ENCODE measurements at places on chromosomes 16 and 17.
A peak's percentile ranks its signal among the peaks of the same experiment; 100 is the strongest.

GRCh38 chr16:87178977-87179376 is 138.2 kb downstream of the C16orf95 start:
- peaks cover 15% of the 10 kb centered on the region for H3K27me3 ChIP-seq
- no peak for DNase-seq
- H3K36me3 ChIP-seq, result no peaks in the 10 kb centered on the region
- H3K4me1 ChIP-seq, result no peaks in the 10 kb centered on the region
- no peak overlapping the region for H3K27ac ChIP-seq
- no peak overlapping the region for H3K4me3 ChIP-seq

- no peak for DNase-seq
- no peaks in the 10 kb centered on the region for H3K27me3 ChIP-seq
- no peak overlapping the region for H3K27ac ChIP-seq
- peaks cover 10% of the 10 kb centered on the region for H3K36me3 ChIP-seq
- peaks cover 12% of the 10 kb centered on the region for H3K4me1 ChIP-seq
Measured at GRCh38 chr17:65532101-65532890, 29.2 kb downstream of the AXIN2 start.

- no peak for DNase-seq
- no peak overlapping the region for H3K27ac ChIP-seq
- no peak overlapping the region for H3K4me3 ChIP-seq
- H3K27me3 ChIP-seq, result no peaks in the 10 kb centered on the region
- no peaks in the 10 kb centered on the region for H3K4me1 ChIP-seq
Measured at GRCh38 chr17:9979463-9979995, 74.5 kb upstream of the RCVRN start.

GRCh38 chr17:57279432-57279831 is 23.1 kb downstream of the MSI2 start:
- H3K27ac ChIP-seq, result no peak overlapping the region
- peaks cover 16% of the 10 kb centered on the region for H3K36me3 ChIP-seq
- no peaks in the 10 kb centered on the region for H3K27me3 ChIP-seq
- H3K4me1 ChIP-seq, result peaks cover 76% of the 10 kb centered on the region

DNA sequence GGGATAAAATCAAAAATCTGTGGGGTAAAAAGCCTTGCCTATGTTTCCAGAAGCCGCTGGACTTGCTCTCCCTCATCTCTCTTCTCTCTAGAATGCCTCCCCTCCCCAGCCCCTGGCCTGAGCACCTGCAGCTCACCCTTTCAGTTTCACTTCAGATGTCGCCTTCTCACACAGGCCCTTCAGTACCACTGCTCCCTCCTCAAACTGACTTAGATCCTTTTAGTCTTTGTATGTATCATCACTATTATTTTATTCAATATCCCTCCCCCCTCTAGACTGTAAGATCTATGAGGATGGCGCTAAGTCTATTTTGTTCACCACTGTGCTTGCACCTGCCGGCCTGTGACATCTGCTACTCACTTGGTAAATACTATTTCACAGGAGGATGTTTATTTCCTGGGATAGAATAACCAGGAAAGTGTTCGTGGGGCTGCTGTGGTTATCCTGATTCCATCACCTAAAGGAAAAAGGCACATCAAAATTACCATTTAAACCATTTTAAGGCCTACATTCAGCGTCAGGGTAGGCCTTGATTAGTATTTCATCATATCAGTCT is 122.3 kb downstream of the MRTFB start:
- H3K27ac ChIP-seq, result peak overlapping the region; percentile 80
- H3K27me3 ChIP-seq, result no peaks in the 10 kb centered on the region
- peak; percentile 64 for DNase-seq
- peaks cover 46% of the 10 kb centered on the region for H3K4me1 ChIP-seq
- peak overlapping the region; percentile 61 for H3K4me3 ChIP-seq

DNA sequence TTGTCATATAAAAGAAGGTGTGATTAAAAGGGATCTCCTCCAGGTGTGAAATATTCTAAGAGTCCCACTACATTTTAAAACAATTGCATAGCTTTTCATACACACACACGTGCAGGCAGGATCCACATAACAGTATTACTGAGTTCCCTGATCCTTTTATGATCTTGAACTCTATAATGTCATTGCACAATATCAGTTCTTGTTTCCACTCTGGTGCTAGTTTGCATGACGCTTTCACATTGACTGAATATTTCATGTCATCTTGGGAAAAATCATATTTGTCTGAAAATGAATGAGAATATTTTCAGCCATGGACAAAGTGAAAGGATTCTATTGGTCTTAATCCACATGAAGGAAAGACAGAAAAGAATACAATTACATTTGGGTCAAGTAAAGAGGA is 703.8 kb downstream of the CDH8 start:
- no peak overlapping the region for H3K4me3 ChIP-seq
- H3K4me1 ChIP-seq, result no peaks in the 10 kb centered on the region
- DNase-seq, result no peak
- no peak overlapping the region for H3K27ac ChIP-seq
- H3K27me3 ChIP-seq, result no peaks in the 10 kb centered on the region
- no peaks in the 10 kb centered on the region for H3K36me3 ChIP-seq

DNA sequence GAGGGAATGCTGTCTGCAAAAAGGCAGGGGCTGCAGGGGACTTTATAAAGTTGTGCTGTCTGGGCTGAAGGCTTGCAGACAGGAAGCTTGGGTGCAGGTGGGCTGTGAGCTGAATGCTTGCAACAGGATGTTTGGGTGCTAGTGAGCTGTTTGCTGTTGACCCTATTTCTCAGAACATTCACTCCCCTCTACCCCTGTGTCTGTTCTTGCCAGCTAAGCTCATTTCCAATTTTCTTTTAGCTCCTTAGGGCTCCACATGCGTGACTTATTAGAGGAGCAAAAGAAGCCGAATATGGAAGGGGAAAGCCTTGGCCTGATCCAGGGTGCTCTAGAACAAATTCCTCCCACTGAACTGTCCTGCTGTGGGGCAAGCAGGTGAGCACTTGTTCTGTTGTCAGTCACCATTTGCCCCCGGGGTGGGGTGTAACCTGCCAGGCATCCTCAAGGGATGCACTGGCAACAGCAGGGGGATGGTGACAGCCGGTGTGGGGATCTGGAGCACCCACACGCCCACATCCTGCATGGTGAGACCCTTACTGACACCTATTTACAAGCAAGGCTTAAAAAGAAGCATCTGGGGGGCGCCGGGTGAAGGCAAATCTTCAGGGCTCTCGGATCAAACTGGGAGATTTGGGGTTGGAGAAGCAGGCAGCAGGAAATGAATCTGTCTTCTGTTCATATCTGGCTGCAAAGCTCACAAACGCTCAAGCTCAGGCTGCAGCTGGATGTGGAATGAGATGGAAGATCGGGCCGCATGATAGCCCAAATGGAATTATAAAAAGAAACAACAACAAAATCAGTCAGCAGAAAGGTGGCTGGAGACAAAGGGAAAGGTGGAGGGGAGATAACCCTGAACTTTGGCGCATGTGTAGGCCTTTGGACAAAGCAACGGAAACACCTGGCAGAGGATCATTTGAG is 21.1 kb upstream of the NUP93 start:
- peaks cover 20% of the 10 kb centered on the region for H3K4me1 ChIP-seq
- H3K4me3 ChIP-seq, result peak overlapping the region; percentile 6
- no peaks in the 10 kb centered on the region for H3K27me3 ChIP-seq
- H3K27ac ChIP-seq, result peak overlapping the region; percentile 14
- no peaks in the 10 kb centered on the region for H3K36me3 ChIP-seq
- DNase-seq, result peak; percentile 38

DNA sequence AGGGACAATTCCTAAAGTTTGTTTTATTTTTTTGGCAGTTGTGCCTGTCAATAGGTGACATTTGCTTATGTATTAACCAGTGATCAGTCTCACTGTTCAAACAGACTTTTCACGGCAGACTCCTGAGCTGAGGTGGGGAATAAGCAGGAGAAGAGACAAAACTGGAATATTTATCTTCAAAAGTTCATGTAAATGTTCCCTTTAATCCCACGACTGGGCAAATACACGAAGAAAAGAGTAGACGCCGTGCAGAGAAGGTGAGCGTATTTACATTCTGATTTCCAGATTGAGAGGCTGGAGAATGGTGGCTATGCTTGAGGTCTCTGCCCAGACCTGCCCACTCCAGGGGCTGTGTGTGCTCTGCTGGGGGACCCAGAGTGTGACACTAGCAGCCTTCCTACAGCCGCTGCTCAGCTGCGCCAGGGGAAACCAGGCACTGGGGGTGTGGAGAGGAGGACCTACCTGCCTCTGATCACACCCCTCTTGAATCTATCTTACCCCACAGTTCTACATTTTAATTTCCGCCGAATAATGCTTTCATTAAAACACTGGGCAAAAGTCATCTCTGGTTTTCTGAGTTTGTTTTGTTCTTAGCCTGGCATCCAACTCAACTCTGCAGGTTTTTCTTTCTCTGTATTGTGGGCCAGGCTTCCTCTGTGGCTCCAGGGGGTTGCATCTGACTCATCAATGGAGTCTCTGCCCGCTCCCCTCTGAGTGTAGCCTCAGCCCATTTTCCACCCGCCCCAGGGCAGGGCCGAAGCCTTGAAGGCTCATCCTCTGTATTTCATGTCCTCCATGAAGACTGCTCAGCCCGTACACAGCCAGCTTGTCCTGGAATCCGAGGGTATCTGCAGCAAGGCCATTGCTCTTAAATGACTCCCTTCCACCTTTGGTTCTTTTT is 237.1 kb downstream of the NTN1 start:
- no peak for DNase-seq
- H3K4me3 ChIP-seq, result no peak overlapping the region
- H3K4me1 ChIP-seq, result peaks cover 8% of the 10 kb centered on the region
- H3K27me3 ChIP-seq, result no peaks in the 10 kb centered on the region
- no peak overlapping the region for H3K27ac ChIP-seq

- H3K36me3 ChIP-seq, result no peaks in the 10 kb centered on the region
- no peak for DNase-seq
- H3K27me3 ChIP-seq, result peaks cover 54% of the 10 kb centered on the region
- no peak overlapping the region for H3K4me3 ChIP-seq
- no peaks in the 10 kb centered on the region for H3K4me1 ChIP-seq
Measured at GRCh38 chr17:49898366-49899190, 50.7 kb upstream of the TAC4 start.

GRCh38 chr17:2940352-2940751 is 123.1 kb downstream of the OR1D5 start:
- peaks cover 19% of the 10 kb centered on the region for H3K4me1 ChIP-seq
- H3K36me3 ChIP-seq, result no peaks in the 10 kb centered on the region
- H3K27ac ChIP-seq, result no peak overlapping the region

DNA sequence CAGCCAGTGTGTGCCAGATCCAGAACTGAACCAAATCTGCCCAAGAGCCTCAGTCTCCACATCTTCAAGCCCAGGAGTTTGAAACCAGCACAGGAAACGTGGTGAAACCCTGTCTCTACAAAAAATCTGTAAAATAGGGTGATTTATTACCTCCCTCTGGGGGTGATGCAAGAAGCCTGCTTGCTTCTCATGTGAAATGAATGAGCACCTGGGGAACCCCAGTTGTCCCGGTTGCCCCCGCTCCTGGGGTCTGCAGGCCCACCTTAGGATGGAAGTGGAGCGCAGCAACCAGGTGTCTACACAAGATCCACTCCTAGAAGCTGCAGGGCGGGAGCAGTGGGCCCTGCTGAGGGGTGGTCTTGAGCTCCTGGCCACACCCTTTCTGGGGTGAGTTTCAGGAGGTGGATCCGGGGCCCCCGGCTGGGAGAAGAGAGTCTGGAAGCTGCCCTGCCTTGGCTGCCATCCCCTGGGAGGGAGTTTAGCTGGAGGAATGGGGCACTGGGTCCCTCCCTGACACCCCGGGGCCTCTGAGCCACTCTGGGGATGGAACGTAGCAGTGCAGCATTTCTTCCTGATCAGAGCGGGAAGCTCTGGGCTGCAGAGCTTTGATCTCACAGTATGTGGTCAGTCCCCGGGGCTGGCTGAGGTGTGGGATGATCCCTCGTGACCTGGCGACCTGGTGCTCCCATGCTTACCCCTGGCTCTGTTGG is 117.8 kb downstream of the RAB11FIP4 start:
- peak overlapping the region; percentile 100 for H3K27ac ChIP-seq
- peaks cover 2% of the 10 kb centered on the region for H3K36me3 ChIP-seq
- peaks cover 52% of the 10 kb centered on the region for H3K4me1 ChIP-seq
- no peaks in the 10 kb centered on the region for H3K27me3 ChIP-seq
- peak overlapping the region; percentile 93 for H3K4me3 ChIP-seq

GRCh38 chr17:45228763-45229539 is 7.3 kb downstream of the FMNL1 start:
- peak overlapping the region; percentile 100 for H3K27ac ChIP-seq
- peaks cover 82% of the 10 kb centered on the region for H3K4me1 ChIP-seq
- DNase-seq, result peak; percentile 96
- peaks cover 31% of the 10 kb centered on the region for H3K36me3 ChIP-seq

GRCh38 chr16:12317121-12317810 is 340.7 kb downstream of the SNX29 start:
- H3K27me3 ChIP-seq, result no peaks in the 10 kb centered on the region
- H3K27ac ChIP-seq, result no peak overlapping the region
- no peak overlapping the region for H3K4me3 ChIP-seq
- no peaks in the 10 kb centered on the region for H3K36me3 ChIP-seq
- peaks cover 6% of the 10 kb centered on the region for H3K4me1 ChIP-seq

GRCh38 chr17:53736516-53737240 is 86.0 kb upstream of the KIF2B start:
- no peak overlapping the region for H3K4me3 ChIP-seq
- no peak overlapping the region for H3K27ac ChIP-seq
- DNase-seq, result no peak
- no peaks in the 10 kb centered on the region for H3K4me1 ChIP-seq
- no peaks in the 10 kb centered on the region for H3K27me3 ChIP-seq

DNA sequence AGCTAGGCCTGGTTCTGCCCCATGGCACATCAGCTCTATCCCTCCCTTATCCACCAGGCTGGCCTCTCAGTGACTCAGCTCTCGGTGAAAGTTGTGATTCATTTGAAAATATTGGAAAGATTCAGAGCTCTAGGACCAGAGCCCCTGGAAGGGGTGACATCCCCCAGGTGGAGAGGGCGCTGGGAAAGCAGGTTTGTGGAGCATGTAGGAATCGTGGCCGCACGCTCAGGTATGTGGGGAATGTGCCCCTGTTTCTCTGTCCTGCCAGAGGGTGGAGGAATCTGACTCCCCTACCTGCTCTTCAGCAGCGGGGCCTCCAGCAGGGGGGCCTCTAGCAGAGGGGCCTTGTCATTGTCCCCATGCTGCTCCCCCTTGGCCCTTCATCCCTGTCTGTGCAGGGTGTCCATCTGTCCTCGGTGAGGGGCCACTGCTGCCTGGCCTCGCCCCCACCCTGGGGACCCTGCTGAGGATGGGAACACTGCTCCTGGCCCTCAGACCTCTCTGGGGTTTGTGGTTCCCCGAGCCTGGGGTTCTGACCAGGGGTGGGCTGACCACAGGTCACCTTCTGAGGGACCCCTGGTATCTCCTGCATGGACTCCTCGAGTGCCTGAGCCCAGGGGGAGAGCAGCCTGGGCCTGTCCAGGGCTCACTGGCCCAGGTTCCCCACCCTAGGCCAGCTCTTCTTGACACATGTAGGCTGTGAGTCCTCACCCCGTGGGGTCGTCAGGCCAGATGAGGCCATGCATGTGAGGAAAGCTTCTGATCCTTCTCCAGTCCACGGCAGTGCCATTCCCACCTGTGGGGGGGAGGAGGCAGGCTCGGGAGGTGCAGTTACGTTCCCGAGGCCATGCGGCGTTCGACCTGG is 47.5 kb downstream of the NT5M start:
- no peaks in the 10 kb centered on the region for H3K36me3 ChIP-seq
- no peak overlapping the region for H3K4me3 ChIP-seq
- H3K27me3 ChIP-seq, result no peaks in the 10 kb centered on the region
- no peak for DNase-seq
- no peak overlapping the region for H3K27ac ChIP-seq

Measured in activated naive CD4-positive, alpha-beta T cell treated with anti-CD3 and anti-CD28 coated beads for 36 hours (primary cell).